ENCODE measurements at places on chromosomes 7 and 10.
A peak's percentile ranks its signal among the peaks of the same experiment; 100 is the strongest.

- no peak for DNase-seq
Observed at GRCh38 chr10:110730345-110731050, 86.4 kb downstream of the RBM20 start.

GRCh38 chr7:149644754-149645153 is 128.6 kb downstream of the ZNF467 start:
- no peak for DNase-seq

GRCh38 chr7:70527520-70528115 is 604.3 kb upstream of the GALNT17 start:
- no peak for DNase-seq

GRCh38 chr10:104622598-104623209 is 18.4 kb upstream of the SORCS3 start:
- peak; percentile 7 for DNase-seq

GRCh38 chr10:127984945-127985344 is 78.0 kb downstream of the PTPRE start:
- no peak for DNase-seq

GRCh38 chr10:77268721-77269120 is 368.9 kb downstream of the KCNMA1 start:
- no peak for DNase-seq

DNA sequence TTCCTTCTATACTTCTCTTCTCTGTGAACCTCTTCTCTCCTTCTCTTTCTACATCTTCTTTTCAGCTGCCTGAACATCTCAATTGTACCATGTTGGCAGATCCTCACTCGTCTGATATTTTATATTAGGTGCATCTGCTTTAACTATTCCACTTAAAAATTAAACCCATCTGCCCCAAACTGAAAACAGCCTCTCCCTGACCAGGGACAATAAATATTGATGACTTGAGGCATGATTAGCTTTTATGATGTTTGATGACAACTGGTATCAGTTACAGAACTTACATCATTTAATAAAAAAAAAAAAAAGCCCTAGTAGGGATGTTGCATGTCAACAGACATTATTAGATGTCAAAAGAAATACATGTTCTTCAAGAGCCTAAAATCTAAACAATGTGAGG is 79.8 kb upstream of the HABP2 start:
- no peak for DNase-seq

- peak; percentile 31 for DNase-seq
Observed at GRCh38 chr10:92239600-92240288, 51.1 kb downstream of the CPEB3 start.

- no peak for DNase-seq
Observed at GRCh38 chr7:44284216-44284615, 41.2 kb downstream of the CAMK2B start.

DNA sequence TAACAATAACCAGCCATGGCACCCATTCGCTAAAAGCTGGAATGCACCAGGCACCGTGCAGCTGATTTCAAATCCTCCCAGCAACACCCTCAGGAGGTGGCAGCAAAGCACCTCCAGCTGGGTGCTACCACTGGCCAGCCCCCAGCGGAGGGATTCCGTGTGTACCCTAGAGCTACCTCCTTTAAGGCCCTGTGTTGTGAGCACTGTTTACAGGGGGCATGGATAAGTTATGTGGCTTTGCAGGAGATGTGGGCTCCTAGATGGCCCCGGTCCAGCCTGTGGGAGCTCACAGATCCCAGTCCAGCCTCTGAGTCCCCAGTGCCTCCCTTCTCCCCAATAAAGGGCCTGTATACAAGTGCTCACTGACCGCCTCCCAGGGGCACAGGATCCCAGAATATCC is 27.1 kb downstream of the TNRC18 start:
- peak; percentile 71 for DNase-seq

GRCh38 chr10:97274828-97275227 is 17.6 kb downstream of the ARHGAP19 start:
- no peak for DNase-seq

DNA sequence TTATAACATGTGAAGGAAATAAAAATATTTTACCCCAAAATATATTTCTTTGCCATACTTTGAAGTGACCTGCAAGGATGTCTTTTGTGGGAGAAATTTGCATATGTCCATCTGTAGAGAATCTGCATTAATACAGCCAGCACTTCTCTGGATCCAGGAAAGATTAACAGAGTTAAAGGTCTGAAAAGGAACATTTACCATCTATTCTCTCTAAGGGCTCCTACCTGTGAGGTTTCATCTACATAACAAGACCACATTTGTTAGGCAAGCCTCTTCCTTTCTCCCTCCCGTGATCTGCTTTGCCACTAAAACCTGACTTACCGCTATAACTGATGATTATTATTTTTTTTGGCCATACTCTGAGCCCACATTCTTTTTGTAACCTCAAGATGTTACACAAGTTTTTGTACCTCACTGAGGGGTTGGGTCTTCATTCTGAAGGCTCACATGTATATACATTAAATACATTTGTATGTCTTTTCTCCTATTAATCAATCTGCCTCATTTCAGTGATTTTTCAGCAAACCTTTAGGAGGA is 129.4 kb downstream of the AKR1D1 start:
- DNase-seq, result no peak

- DNase-seq, result peak; percentile 92
Observed at GRCh38 chr10:133336577-133337369, at the start of gene CALY. TSS of gene CALY (minus strand) at chr10:133336896. CDS start at chr10:133328989, 7,907 bp downstream.

All from CD4-positive, alpha-beta T cell treated with Interleukin-10 for 1 hour (primary cell).